Left lung (tissue), 14 donors: ENCODE measurements at places on chromosomes 6 and 20. TPM values are rescaled to one million over a fixed set of nuclear protein-coding genes. Genes with fewer than 3 reads are reported as not detected.

Gene PXDC1
- total RNA-seq = 50.8 TPM

Gene TMEM244
- not detected for total RNA-seq

Gene PBOV1
- not detected for total RNA-seq

Gene LHFPL5
- total RNA-seq = not detected

Gene TSBP1
- total RNA-seq = not detected

Gene DAAM2
- total RNA-seq = 67.6 TPM

Gene SULF2
- 40.4 TPM for total RNA-seq

Gene BTNL2
- not detected for total RNA-seq

Gene HAO1
- total RNA-seq = not detected

DNA sequence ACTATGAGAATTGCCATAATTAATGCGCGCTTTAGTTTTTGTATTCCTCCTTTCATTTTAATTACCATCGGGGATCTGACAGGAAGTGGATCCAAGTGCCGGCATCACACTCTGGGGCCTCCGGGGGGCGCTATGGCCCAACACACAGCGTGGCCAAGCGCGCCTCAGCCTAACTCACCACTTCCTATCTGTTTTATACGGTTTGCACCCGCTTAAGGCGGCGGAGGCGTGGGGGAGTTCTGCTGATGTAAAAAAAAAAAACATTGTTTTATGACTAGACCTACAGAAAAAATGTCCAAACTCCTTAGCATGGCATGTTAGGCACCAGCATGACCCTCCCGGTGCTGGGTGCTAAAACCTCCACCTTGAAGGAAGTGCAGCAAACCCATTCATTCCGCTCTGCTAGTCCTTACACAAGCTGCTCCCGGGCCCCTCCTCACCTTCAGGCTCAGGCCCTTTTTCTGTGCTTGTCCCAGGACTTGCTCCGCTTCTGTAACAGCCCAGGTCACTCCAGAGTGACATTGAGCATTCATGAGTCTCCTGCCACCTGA, 4.5 kb upstream of the EBF4 start:
- no peaks in the 10 kb centered on the region for H3K36me3 ChIP-seq
- DNase-seq = no peak
- H3K4me3 ChIP-seq = no peak overlapping the region
- H3K4me1 ChIP-seq = peaks cover 20% of the 10 kb centered on the region

- no peaks in the 10 kb centered on the region for H3K4me1 ChIP-seq
- H3K27me3 ChIP-seq = no peaks in the 10 kb centered on the region
- no peaks in the 10 kb centered on the region for H3K36me3 ChIP-seq
- H3K27ac ChIP-seq = no peak overlapping the region
Observed at GRCh38 chr6:154232013-154232910, 124.3 kb downstream of the IPCEF1 start.

GRCh38 chr6:33212857-33213165, 4.5 kb downstream of the RING1 start:
- peak overlapping the region; percentile 35 for H3K4me3 ChIP-seq
- DNase-seq = no peak
- H3K27me3 ChIP-seq = no peaks in the 10 kb centered on the region
- no peak overlapping the region for H3K27ac ChIP-seq

DNA sequence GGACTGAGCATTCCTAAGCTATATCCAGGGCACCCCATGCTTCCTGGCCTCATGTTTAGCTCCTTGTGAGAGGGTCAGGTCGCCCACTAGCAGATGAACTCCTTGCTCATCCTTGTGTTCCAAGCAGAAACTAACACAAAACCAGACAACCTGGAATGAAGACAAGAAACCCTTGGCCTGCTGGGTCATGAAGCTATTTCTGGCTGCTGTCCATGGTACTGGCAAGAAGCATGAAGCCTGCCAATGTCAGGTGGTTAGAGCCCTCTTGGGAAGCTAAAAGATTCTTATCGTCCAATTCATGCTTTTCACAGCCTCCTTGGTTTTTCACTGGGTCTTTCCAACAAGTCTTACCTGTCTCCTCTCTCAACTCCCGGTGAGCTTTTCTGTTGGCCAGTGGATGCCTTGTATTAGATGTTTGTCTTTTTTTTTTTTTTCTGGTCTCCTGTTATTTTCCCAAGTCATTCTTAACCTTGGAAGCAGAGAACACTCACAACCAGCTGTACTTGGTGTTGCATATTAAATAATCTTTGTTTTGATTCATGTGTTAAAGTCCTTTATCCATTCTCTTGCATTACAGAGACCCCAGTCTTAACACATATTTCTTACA, 180.3 kb downstream of the ANKRD60 start:
- no peaks in the 10 kb centered on the region for H3K27me3 ChIP-seq
- no peak overlapping the region for H3K4me3 ChIP-seq
- DNase-seq = no peak
- no peaks in the 10 kb centered on the region for H3K36me3 ChIP-seq

DNA sequence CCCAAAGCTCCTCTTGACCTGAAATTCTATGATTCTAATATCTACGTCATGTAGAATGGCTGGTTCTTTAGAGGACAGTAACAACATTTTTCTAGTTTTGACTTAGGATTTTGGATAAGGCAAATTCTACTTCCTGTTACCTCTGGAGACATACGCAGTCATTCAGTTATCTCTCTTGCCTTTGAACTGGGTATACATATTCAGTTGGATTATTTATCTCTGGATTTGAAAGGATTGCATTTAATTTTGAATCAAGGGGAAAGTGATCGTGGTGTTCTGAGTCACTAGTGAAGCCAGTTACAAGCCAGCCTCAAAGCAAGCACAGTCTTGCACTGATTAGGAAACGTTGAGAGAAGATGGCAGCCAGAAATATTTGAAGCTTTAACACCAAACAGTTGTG, 35.3 kb upstream of the BCAS1 start:
- no peaks in the 10 kb centered on the region for H3K4me1 ChIP-seq
- no peaks in the 10 kb centered on the region for H3K27me3 ChIP-seq
- DNase-seq = no peak

- no peak for DNase-seq
- H3K4me1 ChIP-seq = no peaks in the 10 kb centered on the region
- no peak overlapping the region for H3K27ac ChIP-seq
Observed at GRCh38 chr6:21616005-21616404, 22.5 kb downstream of the SOX4 start.

DNA sequence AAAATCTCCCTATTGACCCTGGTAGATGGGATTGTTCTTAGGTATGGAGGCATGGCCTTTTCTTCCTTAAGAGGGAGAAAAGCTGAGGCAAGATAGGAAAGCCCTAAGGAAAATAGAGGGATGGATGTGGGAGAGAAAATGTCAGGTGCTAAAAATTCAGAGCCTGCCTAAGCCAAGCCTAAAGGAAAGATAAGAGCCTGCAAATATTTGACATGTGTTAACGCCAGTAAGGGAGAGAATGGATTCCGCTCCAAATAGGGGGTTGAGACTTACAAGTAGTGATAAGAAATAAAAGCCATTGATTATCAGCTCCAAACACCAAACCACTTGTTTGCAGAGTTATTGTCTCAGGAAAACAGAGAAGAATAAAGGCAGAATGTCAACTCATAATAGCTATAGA, 533.6 kb downstream of the PTPRT start:
- H3K36me3 ChIP-seq = no peaks in the 10 kb centered on the region
- no peak for DNase-seq
- H3K4me1 ChIP-seq = no peaks in the 10 kb centered on the region

DNA sequence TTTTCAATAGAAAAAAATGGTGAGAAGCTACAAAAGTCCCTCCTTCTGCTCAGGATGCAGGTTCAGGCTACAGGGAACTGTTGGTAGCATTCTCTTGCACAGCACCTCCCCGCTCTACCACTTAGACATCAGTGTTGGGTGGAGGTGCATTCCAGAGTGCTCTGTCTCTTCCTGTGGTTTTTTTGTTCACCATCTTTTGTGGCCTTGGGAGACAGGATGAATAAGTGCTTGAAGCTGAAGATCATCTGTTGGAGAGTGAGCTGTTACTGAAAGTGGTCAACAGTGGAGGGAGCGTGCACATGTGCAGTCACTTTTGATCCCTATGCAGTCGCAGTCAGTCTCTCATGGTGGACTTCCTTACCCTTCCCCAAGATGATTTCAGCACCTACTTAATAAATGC, 16.6 kb upstream of the BTBD3 start:
- no peak for DNase-seq
- H3K4me1 ChIP-seq = no peaks in the 10 kb centered on the region
- no peaks in the 10 kb centered on the region for H3K36me3 ChIP-seq
- H3K27me3 ChIP-seq = no peaks in the 10 kb centered on the region

- H3K27ac ChIP-seq = no peak overlapping the region
- no peaks in the 10 kb centered on the region for H3K27me3 ChIP-seq
- DNase-seq = no peak
- no peaks in the 10 kb centered on the region for H3K36me3 ChIP-seq
- no peaks in the 10 kb centered on the region for H3K4me1 ChIP-seq
Observed at GRCh38 chr20:24032400-24032898, 43.9 kb upstream of the GGTLC1 start.

- no peak overlapping the region for H3K4me3 ChIP-seq
- DNase-seq = no peak
- H3K36me3 ChIP-seq = no peaks in the 10 kb centered on the region
- no peaks in the 10 kb centered on the region for H3K4me1 ChIP-seq
Observed at GRCh38 chr6:125512621-125513020, 210.9 kb upstream of the HDDC2 start.

- H3K4me1 ChIP-seq = peaks cover 34% of the 10 kb centered on the region
- H3K27me3 ChIP-seq = no peaks in the 10 kb centered on the region
- H3K4me3 ChIP-seq = no peak overlapping the region
- no peaks in the 10 kb centered on the region for H3K36me3 ChIP-seq
- DNase-seq = no peak
Observed at GRCh38 chr6:39225946-39226437, 3.3 kb downstream of the KCNK5 start.

GRCh38 chr20:13995841-13996240, 525 bp downstream of the MACROD2 start:
- peak overlapping the region; percentile 29 for H3K27ac ChIP-seq
- no peaks in the 10 kb centered on the region for H3K4me1 ChIP-seq
- H3K4me3 ChIP-seq = peak overlapping the region; percentile 58
- H3K36me3 ChIP-seq = no peaks in the 10 kb centered on the region

DNA sequence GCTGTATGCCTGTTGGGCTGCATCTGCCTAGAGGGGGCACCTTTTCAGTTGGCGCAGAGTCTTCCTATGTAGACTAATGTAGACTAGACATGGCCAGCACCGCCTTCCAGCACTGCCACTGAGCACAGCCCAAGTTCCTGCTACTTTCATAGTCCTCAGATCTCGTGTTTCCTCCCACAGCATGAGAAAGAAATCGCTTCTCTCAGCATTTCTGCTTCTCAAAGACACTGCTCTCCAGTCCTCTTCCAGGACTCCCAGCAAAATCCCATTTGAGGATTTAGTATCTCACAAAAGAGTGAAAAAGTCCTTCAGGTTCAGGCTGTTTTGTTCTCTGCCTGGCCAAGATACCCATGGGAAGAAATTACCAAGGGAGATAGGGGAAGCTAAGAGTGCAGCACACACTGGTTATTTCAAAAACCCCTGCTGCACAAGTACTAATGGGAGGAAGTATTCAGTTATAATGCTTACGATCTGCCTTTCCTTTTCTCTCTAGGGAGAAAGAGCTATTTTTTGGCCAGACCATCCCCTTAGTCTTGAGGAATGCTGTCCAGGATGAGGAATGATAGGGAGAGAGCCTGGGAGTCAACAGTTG, 35.7 kb downstream of the OGFRL1 start:
- H3K27ac ChIP-seq = no peak overlapping the region
- H3K27me3 ChIP-seq = no peaks in the 10 kb centered on the region
- H3K4me1 ChIP-seq = no peaks in the 10 kb centered on the region
- DNase-seq = no peak

DNA sequence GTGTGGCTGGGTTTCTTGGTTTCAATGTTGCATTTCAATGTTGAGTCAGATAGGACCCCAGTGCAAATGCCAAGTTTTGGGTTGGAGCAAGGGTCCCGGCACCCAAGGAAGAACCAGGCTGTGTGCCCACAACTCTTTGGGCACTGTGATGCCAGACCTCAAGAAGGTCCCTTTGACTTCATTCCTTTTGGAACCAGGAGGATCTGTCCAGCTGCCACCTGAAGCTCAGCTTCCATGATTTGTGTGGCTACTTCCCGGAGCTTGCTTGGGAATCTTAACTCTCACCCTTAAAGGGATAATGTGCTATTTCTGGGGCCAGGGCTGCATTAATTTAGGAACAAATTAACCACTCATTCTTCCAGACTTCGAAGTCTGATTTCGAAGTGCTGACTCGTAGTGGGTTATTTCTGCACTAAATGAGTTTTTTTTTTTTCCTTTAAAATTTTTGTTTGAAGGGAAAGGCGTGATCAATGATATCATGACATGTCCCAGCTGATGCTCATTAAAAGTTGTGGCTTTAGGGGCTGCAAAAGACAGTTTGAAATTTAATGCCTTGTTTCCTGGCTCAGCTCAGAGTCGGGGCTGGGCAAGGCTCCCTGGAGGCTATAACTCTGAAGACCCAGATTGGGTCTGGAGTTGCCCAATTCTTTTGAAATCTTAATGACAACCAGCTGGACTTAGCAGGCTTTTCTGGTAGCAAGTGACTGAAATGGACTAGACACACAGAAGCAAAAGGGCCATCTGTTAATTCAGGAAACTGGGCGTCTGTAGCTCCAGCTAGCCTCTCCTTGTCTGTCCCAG, 24.0 kb upstream of the PHACTR3 start:
- no peak overlapping the region for H3K27ac ChIP-seq
- no peak for DNase-seq
- H3K4me1 ChIP-seq = no peaks in the 10 kb centered on the region
- H3K27me3 ChIP-seq = peaks cover 74% of the 10 kb centered on the region
- H3K4me3 ChIP-seq = no peak overlapping the region

GRCh38 chr20:22770241-22770800, 185.9 kb upstream of the FOXA2 start:
- no peak for DNase-seq
- no peak overlapping the region for H3K4me3 ChIP-seq
- H3K27me3 ChIP-seq = no peaks in the 10 kb centered on the region
- H3K4me1 ChIP-seq = no peaks in the 10 kb centered on the region
- no peak overlapping the region for H3K27ac ChIP-seq

GRCh38 chr20:54608039-54608745, 132.8 kb downstream of the DOK5 start:
- H3K27ac ChIP-seq = no peak overlapping the region
- H3K36me3 ChIP-seq = no peaks in the 10 kb centered on the region
- no peak for DNase-seq
- no peaks in the 10 kb centered on the region for H3K27me3 ChIP-seq

DNA sequence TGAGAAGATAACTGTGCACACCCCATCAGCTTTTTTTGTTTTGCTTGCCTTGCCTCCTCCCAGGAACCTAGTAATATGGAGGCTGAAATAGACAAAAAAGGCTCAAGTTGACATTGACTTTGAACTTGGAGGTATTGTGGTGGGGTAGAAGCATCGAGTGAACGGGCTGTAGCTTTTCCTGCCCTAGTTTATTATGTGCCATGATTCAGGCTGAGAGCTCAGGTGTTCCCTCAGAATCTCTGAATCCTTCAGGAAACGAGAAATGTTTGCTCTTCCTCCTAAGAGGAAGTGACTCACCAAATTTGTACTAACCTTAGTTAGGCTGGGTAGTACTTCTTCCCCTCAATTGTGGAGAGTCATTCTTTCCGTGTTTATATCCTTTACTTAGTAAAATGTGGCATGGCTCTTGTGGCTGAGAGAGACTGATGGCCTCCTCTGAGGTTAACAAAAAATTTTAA, 98.8 kb downstream of the SASH1 start:
- H3K27ac ChIP-seq = peak overlapping the region; percentile 80
- peaks cover 12% of the 10 kb centered on the region for H3K4me1 ChIP-seq
- no peaks in the 10 kb centered on the region for H3K36me3 ChIP-seq
- H3K4me3 ChIP-seq = no peak overlapping the region

GRCh38 chr6:147204843-147205311, 660 bp downstream of the STXBP5 start:
- H3K4me3 ChIP-seq = peak overlapping the region; percentile 72
- no peak for DNase-seq
- H3K27ac ChIP-seq = peak overlapping the region; percentile 96
- H3K4me1 ChIP-seq = peaks cover 40% of the 10 kb centered on the region
- no peaks in the 10 kb centered on the region for H3K36me3 ChIP-seq
- H3K27me3 ChIP-seq = no peaks in the 10 kb centered on the region
